Suprapubic skin (tissue), 4 donors: ENCODE measurements at places on chromosomes 6 and 20.

GRCh38 chr20:7989379-7989778, 30.2 kb downstream of the TMX4 start:
- no peak for DNase-seq

DNA sequence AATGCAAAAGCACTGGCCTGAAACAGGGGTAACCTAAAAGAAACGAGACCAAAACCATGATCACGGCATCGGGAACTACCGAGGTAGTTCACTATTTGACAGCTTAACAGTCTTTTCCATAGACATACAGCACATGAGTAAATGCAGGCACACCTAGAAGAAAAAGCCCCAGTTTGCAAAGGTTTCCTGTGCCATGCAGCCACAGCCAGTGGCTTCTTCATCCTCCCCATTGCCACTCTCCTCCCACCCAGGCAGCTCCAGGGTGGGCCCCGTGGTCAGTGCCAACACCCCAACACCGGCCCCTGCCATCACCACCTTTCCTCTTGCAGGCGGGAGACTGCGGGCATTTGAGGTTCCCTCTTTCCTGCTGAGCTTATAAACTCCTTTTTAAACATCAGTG, 115.4 kb downstream of the SLC23A2 start:
- DNase-seq, result peak; percentile 20

DNA sequence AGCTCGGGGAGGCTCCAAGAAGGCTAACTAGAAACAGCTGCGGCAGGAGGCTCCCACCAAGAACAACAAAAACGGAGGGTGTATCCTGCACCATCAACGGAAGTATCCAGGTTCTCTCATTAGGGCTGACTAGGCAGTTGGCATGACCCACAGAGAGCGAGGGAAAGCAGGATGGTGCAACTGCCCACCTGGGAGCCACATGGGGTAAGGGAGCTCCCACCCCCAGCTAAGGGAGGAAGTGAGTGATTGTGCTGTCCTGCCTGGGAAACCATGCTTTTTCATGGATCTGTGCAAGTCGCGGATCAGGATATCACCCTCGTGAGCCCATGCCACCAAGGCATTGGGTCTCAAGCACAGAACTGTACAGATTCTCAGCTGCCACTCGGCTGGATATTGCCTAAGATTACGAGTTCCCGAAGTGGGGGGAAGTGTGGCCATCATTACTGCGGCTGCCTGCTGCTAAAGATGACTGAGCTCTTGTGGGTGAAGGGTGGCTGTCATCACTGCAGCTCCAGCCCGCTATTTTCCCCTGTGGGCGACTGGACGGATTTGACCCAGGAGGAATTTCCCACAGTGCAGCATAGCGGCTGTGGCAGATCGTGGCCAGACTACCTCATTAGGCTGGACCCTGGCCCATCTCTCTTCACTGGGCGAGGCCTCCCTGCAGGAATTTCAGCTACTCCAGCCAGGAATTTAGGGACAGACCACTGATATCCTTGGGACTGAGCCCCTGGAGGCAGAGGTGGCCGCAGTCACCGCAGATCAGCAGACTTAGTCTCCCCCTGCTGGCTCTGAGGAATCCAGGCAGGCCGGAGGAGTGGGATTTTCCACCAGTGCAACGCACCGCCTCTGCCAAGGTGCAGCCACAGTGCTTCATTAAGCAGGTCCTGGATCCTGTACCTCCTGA, 515.7 kb downstream of the FRK start:
- peak; percentile 61 for DNase-seq

- DNase-seq, result no peak
These were observed 12.7 kb upstream of the ZBTB46 start for GRCh38 chr20:63843778-63844177.

GRCh38 chr20:19449051-19449450, 236.6 kb downstream of the SLC24A3 start:
- no peak for DNase-seq

DNA sequence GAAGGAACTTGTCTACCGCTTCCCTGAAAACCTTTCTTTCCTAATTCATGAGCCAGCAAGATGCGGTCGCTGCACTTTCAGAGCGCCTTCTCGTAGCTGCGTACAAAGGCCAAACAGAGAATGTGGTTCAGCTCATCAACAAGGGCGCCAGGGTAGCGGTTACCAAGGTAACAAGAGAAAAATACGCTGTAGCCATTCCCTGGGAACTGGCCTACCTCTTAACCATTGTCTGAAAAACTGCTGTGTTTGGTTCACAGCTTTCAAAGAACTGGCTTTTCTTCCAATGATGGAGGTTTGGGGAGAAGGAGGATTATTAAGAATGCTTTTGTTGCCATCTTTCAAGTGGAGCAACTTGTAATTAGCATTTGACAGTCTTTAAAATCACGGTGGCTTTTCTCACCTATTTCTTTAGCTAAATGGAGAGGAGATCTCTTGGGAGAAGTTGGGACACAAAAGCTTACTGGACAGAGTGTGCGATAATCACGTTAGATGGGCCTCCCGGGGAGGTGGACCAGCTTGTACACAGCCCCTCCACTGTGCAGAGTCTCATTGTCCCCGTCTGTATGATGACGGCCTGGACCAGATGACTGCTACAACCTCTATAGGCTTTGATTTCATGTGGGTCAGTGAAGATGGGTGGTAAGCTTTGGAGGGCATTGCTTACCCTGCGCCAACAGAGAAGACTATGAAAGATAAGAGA, 71.5 kb downstream of the LYRM2 start:
- DNase-seq, result no peak

- no peak for DNase-seq
These were observed 70.2 kb downstream of the RCAN2 start for GRCh38 chr6:46420921-46421638.

DNA sequence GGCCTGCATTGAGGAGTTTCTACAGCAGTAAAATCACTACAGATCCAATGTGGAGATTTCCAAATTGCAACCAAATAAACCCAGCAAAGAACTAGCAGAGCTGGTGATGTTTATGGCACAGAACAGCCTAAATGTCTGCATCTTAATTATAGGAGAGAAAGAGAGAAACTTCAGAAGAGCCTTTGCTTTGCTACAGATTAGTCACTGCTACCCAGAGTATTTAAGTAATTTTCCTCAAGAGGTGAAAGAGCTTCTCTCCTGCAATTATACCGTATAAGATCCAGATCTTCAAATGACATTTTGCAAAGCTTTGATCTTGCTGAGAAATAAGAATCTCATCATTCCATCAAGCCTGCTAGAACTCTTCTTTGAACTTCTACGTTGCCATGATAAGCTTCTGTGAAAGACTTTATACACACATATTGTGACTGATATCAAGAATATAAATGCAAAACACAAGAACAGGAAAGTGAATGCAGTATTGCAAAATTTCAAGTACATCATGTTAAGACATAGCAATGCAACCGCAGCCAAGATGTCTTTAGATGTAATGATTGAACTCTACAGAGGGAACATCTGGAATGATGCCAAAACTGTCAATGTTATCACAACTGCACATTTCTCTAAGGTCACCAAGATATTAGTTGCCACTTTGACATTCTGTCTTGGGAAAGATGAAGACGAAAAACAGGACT, 48.0 kb downstream of the MKKS start:
- DNase-seq, result no peak

- peak; percentile 86 for DNase-seq
These were observed 67.8 kb upstream of the RALGAPA2 start for GRCh38 chr20:20780127-20780824.

GRCh38 chr6:26161322-26161721, 74.1 kb downstream of the HFE start:
- DNase-seq, result no peak

- no peak for DNase-seq
These were observed 571.7 kb downstream of the MMUT start for GRCh38 chr6:48891308-48891707.

DNA sequence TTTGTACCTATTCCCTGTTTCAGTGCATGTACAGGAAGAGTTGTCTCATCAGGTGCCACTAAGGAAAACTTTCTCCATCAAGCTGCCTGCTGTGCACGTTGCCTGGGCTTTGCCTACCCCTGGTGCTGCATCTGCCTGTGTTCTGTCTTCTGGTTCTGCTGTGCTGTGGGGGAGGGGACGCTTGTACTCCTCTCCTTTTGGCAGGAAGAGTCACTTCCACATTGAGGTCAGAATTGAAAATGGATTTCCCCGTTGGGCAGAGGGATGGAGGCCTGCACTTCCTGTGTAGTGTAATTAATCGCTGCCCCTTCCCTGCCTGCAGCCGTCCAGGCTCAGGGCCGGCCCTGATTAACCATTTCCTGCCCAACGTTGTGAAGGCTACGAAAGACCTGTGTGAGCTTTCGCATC, 153.3 kb downstream of the SCML4 start:
- DNase-seq, result no peak

DNA sequence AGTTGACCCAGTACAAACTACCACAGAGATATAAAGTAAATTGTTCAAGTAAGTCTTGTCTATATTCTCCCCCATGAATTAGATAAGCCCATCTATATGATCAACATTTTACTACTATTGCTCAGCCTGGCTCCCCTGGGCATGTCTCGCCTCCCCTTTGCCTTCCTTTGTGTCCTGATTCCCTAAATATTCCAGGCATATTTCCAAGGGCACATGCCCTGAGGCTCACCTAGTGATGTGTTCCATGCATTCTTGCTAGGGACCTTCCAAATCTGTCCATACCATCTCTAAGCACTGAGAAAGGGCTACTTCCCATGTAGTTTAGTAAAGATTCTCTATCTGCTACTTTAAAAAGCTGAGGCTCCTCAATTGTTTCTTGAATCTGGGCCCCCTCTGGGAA, 309.5 kb upstream of the PRND start:
- DNase-seq, result no peak

- no peak for DNase-seq
These were observed 109.3 kb upstream of the EYA4 start for GRCh38 chr6:133131621-133132465.

GRCh38 chr20:57871237-57871632, 161.4 kb upstream of the PMEPA1 start:
- no peak for DNase-seq

- no peak for DNase-seq
These were observed 336 bp upstream of the SMPDL3A start for GRCh38 chr6:122788663-122789181.

DNA sequence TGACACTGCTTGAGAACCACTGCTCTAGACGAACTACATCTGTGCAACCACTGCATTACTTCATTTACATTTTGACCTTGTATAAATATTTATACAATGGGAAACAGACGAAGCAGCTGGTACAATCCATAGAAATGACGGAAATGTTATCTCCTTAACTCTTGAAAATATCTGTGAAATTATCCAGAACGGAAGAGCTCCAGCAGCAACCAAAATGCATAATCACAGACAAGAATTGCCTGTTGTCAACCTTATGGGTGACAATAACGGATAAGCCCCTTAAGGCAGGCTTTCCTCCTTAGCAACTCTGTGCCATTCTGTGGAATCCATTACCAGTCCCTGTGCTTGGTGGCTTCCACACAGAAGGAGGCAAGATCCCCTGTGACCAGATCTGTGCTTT, 115.4 kb downstream of the DTNBP1 start:
- no peak for DNase-seq

DNA sequence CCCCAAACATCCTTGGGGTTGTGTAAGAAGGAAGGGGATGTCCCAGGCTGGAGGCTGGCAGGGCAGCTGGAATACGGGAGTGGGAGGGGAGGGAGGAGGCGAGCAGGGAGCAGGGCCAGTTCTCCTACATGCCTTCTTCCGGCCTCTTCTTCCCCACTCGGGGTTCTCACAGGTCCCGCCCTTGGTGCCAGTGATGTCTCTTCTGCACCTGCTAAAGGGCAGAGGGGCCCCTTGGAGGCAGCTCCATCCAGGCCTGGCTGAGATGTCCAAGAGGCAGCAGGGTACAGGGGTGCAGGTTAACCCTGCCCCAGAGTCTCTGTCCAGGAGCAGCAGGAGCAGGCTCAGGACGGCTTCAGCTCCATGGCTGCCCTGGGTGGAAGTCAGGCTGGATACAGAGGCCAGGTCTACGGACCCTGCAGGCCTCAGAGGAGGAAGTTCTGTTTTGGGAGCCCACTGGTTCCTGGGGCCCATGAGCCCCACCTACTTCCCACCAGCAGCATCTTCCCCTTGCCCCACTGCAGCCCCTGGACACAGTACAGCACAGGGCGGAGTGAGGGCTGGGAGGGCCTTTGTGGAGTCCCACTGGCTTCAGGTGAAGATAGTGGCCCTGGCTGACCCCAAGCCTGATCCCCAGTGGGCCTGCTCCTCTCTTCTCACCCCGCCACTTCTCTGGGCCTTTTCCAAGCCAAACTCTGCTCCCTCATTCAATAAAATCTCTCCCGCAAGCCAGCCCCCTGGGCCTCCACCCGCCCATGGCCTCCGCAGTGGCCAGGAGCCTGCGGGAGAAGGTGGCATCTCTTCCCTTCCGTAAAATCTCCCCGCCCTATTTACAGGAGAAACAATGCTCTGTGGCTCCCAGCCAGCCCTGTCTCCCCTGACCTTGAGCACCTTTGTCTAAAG, 60.4 kb downstream of the YTHDF1 start:
- DNase-seq, result no peak

- no peak for DNase-seq
These were observed 136.4 kb downstream of the MTFR2 start for GRCh38 chr6:136113736-136114173.

GRCh38 chr20:25553819-25554296, 31.5 kb downstream of the NINL start:
- no peak for DNase-seq

GRCh38 chr6:19896693-19897010, 59.5 kb downstream of the ID4 start:
- DNase-seq, result no peak

DNA sequence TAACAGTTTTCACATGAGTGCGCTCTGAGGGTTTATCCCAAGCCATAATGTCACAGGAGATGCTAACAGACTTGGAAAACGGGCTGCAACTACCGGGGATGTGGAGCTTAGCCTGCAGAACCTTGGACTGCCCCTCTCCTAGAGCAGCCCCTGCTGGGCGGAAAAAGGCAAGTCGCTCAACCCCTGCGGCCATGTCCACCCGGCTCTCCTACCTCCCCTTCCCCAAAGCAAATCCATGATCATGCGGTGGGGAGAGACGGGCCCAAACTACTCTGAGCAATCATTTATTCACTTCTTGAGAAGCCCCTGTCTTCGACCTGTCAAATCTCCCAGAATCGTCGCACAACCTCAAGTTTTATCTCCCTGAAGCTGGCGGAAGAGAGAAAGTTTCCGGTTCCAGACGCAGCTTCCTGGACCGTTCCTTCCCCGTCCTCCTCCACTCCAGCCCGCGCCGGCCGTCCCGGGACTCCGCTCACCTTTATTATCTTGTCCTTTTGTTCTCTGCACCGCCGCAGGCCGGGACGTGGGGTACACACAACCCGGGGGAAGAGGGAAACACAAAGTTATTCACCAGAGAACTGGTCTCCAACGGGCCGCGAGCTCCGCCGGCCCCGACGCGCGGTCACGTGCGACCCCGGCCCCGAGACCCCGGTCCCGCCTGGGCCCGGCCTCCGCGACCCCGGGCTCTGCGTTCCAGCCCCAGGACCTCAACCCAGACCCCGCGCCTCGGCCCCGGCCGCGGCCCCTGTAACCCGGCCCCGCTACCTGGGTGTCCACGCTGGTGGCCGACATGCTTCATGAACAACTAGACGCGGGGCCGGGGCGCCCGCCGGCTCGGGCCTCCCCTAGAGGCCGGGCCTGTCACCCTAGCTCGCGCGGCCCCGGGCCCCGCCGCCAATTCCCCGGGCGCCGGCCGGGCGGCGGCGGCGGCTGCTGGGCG, 560 bp downstream of the YTHDF1 start:
- DNase-seq, result no peak

GRCh38 chr6:122789182-122790027, at the start of gene SMPDL3A:
TSS of gene SMPDL3A (plus strand) at chr6:122789258. CDS start at chr6:122789347, 89 bp downstream.
- peak; percentile 84 for DNase-seq

- DNase-seq, result no peak
These were observed 117.4 kb downstream of the TTLL2 start for GRCh38 chr6:167442245-167442644.
